Stimulated activated CD4-positive, alpha-beta T cell treated with anti-CD3 and anti-CD28 coated beads, Interleukin-15, amount 100 ng/mL, for 24 hours (primary cell): ENCODE measurements at places on chromosomes 16 and 17.
A peak's percentile ranks its signal among the peaks of the same experiment; 100 is the strongest.

DNA sequence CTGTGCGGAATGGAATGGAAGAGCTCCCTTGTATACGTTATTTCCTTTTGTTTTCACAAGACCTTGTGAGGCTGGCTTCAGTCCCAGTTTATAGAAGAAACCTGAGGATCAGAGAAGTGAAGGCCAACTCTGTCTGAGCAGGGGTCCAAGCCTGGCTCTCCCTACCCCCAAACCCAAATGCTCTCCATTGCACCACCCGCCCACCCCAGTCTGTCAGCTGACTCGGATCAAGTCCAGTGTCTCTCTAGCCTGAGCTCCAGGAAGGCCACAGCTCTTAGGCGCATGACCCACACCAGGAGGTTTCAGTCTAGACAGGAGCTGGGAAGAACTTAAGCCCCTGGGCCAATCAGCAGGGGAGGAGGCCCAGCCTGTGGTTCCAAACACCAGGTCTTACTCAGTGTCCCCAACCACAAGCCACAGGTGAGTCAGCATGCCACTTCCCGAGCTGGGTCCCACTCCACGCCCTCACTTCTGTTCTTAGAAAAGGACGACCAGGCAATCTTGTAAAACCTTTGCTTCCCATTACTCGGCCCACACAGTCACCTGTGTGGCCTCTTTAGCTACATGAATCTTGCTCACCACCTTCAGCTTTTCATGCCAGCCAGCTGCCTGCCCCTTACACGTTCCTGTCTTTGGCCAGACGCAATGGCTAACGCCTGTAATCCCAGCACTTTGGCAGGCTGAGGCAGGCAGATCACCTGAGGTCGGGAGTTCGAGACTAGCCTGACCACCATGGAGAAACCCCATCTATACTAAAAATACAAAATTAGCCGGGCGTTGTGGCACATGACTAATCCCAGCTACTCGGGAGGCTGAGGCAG, 27.8 kb downstream of the TK2 start:
- peak; percentile 97 for DNase-seq

- DNase-seq, result no peak
These were observed 24.9 kb downstream of the CDC42EP4 start for GRCh38 chr17:73286863-73287296.

- DNase-seq, result no peak
These were observed 7.0 kb upstream of the CDC42EP4 start for GRCh38 chr17:73318836-73319235.

DNA sequence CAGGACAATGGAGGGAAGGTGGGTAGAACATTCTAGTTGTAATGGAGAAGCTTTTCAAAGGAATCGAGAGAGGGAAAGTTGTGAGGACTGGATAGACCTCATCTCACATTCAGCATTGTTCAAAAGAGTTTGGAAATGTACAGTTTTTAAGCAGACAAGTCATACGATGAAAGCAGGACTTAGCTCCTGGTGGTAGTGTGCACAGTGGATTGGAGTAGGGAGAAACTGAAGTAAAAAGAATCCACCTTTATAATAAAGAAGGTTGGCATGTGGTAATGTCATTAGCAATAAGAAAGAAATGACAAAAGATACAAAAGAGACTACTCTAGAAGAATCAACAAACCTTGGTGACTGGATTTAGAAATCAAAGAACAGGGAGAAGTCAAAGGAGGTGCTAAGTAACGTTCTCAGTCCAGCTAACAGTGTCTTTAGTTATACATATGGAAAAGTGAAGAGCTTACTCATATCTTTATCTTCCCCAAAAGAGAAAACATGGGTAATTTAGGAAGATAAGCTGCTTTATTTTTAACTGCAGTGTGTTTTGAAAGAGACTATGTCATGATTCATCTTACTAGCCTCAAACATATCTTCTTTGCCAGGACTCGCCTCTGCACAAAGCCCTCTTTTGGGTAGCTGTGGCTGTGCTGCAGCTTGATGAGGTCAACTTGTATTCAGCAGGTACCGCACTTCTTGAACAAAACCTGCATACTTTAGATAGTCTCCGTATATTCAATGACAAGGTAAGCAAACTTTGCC, 18.7 kb upstream of the EVI2A start:
- no peak for DNase-seq

DNA sequence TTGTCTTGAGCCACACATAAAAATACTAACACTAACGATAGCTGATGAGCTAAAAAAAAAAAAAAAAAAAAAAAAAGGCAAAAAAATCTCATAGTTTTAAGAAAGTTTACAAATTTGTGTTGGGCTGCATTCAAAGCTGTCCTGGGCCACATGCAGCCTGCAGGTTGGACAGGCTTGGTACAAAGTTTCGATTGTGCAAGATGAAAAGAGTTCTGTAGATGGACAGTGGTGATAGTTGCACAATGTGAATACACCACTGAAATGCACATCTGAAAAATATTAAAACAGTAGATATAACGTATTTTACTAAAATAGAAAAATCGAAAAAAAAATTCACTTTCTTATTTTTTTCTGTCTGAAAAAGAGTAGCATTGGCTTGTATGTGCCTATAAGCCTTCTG, 42.9 kb downstream of the AMFR start:
- no peak for DNase-seq

- DNase-seq, result no peak
These were observed 17.7 kb downstream of the KRT9 start for GRCh38 chr17:41553987-41554680.

GRCh38 chr16:77393955-77394354, 40.9 kb downstream of the ADAMTS18 start:
- no peak for DNase-seq

DNA sequence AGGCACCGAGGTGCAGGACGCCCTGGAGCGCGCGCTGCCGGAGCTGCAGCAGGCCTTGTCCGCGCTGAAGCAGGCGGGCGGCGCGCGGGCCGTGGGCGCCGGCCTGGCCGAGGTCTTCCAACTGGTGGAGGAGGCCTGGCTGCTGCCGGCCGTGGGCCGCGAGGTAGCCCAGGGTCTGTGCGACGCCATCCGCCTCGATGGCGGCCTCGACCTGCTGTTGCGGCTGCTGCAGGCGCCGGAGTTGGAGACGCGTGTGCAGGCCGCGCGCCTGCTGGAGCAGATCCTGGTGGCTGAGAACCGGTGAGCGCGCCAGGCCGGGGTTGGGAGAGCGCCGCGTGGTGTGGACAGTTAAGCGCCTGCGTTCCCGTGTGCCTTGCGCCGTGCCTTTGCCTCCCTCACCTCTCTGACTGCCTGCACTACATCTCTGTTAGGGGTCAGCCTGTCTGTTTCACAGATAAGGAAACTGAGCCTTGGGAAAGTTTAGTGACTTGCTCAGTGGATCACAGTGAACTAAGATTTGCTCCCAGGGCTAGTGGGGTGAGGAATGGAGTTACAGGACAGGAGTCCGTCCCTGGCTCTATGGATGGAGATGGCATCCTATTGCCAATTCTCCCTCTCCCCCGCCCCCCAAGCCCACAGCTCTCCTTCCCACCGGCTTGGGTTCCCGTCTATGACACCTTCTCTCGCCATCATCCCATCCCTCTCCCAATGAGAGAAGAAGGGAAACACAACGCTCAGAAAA, 880 bp downstream of the SARM1 start:
- DNase-seq, result peak; percentile 58

GRCh38 chr16:27531826-27532800, 17.6 kb downstream of the GTF3C1 start:
- DNase-seq, result no peak

GRCh38 chr17:63634816-63635215, 12.6 kb downstream of the MAP3K3 start:
- DNase-seq, result no peak

DNA sequence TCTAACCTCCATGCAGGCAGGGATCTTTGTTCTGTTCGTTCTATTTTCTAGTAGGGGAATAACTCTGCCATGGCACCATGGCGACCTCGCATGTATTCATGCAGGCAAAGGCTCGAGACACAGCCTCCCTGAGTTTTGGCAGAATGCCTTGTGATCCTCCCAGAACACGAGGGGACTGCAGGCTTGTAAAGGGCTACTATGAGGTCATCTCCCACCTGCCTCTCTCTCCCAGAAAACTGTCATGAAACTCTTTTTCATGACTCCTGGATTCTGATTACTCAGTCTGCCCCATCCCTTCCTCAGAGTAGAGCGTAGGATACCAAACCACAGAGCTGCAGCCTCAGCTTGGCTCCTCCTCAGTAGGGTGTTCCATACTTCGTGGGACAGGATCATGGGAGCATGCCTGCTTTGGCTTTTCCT, 64.3 kb downstream of the IGF2BP1 start:
- DNase-seq, result no peak

GRCh38 chr16:87608400-87608985, 6.2 kb downstream of the JPH3 start:
- DNase-seq, result peak; percentile 52

DNA sequence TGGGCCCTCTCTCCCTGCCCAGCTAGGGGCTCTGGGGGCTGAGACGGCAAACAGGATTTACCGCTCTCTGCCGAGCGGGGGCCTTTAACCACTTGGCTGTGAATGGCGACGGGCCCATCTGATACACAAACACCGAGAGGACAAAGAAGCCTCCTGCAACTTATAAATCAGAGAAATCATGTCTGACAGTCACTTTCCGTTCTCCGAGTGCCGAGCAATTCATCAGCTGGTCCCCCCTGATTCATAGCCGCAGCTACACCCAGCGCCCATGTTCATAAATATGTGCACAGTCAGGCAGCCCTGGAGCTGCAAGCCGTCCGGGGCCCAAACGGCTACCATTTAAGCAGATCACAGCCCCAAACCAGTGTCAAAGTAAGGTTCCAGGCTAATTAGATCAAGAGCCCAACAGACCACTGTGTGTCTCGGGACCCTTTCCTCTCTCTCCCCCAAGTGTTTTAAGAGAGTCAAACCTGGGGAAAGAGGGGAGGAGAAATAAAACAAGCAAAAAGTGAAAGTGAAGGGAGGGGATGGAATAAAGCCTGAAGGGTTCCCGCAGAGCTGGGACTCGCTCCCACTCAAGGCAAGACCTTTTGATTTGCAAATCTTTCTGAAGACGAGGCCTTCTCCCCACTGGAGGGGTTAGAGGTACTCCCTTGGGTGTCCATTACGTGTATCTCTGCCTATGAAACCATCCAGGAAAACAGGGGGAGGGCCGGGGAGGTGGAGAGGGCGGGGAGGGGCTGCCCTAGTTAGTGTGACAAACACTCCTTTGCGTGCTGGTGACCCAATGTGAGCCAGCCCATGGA, 154.7 kb downstream of the C16orf78 start:
- peak; percentile 33 for DNase-seq
